ENCODE measurements at places on chromosomes 7 and 10.

- DNase-seq, result no peak
These were observed 17.1 kb downstream of the CELF2 start for GRCh38 chr10:11034762-11035161.

- no peak for DNase-seq
These were observed 19.3 kb upstream of the MYO3A start for GRCh38 chr10:25914776-25915175.

DNA sequence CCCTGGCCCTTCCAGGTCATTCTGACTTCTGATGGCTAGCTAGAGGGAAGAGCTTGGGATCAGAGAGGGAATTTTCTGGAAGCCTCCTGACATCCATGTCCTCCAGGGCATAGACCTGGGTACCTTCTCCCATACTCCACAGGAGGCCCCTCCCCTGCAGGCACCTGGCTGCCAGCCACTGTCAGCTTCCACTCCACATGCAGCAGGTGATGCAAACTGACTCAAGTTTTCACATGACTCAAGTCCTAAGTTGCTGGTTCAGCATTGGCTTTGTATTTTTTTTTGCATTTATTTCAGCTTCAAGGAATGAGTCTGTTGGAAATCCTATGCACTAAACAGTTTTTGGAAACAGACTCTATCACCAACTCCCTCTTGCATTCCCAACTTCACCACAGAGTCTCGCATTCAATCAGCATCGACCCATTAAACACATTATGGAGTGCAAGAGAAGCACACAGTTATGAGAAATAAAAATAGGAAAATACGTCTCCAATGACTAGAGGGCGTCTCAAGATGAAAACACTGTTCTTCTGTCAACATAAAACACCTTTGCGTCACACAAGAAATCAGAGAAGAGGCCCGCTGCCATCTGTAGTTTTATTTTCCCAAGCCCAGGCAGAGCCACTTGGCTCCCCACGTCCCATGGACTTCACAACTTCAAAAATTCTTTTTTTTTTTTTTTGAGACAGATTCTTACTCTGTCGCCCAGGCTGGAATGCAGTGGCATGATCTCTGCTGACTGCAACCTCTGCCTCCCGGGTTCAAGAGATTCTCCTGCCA is 362.6 kb upstream of the MGMT start:
- no peak for DNase-seq

- no peak for DNase-seq
These were observed 45.6 kb downstream of the PDGFA start for GRCh38 chr7:473870-474604.

- DNase-seq, result no peak
These were observed 23.7 kb downstream of the ELMO1 start for GRCh38 chr7:37424995-37425394.

- no peak for DNase-seq
These were observed 229.8 kb upstream of the NPY start for GRCh38 chr7:24054236-24054635.
